ENCODE measurements at places on chromosomes 12 and 14.

DNA sequence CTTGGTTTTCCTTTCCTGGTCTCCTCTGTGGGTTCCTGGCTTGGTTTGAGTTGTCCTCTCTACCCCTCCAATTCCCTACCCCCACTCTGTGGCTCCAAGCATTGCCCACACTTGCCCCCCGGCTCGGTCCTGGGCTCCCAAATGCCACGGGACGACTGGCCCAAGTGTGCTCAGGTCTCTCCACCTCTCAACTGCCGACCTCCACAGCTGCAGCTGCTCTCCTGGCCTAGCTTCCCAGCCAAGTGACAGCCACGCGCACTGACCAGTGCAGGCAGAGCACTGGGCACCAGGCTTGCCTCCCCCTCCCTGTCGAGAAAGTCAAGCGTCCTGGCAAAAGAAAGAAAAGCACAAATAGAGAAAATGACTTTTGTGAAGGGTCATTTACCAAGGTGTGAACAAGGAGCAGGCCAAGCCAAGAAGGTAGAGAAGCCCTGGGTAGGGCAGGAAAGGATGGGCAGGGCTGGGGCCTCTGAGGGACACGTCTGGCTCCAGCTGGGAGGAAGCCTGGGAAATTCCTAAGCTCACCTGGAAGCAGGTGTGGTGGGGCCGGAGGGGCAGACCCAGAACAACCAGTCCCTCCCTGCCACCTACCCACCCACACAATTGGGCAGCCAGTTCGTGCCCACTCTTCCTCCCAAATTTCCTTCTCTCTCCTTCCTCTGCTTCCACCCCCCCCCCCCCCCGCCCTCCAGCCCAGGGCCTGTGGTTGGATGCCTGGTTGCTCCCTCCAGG, 1.8 kb upstream of the CEP170B start:
- DNase-seq = no peak

- DNase-seq = peak; percentile 91
Observed at GRCh38 chr12:13135371-13136178, 32.1 kb upstream of the GSG1 start.

DNA sequence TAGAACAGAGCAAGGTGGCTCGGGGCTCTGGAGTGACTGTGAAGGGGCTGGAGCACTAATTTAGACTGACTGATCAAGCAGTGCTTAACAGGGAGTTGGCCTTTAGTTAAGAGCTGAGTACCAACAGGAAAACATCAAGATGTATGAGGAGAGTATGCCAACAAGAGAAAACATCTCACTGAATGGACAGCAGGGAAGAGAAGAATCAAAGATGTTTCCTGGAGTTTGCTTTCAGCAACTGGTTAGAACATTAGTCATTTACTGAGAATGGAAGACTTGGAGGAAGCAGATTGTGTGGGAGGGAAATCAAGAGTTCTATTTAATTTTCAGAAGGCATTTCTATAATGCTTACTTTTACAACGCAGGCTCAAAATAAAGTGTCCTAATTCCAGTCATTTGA, 259.3 kb downstream of the ADAMTS20 start:
- peak; percentile 56 for DNase-seq

DNA sequence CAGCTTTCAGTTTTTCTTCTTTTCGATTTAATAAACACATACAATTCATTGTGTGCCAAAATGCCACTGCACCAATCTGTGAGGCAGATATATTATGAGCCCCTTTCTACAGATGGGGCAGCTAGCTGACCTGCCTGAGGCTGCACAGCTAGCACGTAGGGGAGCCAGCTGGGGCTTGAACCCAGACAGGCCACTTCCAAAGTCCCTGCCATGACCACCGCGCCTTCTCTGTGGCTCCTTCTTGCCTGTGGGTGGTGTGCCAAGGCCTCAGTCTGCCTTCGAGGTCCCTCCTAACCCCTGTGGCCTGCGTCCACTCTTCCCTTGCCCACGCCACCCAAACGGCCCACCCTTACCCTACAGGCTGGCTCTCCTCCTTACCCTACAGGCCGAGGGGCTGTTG, 16.2 kb downstream of the FAM222A start:
- DNase-seq = no peak

DNA sequence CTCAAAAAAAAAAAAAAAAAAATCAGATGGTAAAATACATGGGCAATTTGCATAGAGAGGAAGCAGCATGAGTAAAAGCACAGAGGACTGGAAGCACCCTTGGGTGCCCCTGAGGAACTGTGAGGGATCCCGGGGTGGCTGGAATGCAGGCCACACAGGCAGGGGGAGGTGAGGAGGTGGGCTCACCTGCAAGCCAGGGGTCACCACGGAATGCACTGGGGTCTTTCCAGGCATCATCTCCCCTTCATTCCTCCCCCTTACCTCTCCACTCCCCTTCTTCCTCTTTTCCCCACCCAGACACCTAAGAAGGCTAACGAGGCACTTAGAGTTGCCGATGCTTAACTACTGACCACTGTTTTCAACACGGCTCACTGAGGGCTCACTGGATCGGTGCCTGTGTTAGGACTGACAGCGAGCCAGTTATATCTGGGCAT, 14.4 kb upstream of the HIP1R start:
- DNase-seq = no peak

- DNase-seq = no peak
Observed at GRCh38 chr12:34604227-34604626, 581.9 kb downstream of the ALG10 start.
